Muscle of leg (tissue), 16 donors: ENCODE measurements at places on chromosomes 3 and 15. TPM values are rescaled to one million over a fixed set of nuclear protein-coding genes. Genes with fewer than 3 reads are reported as not detected.

Gene CCDC54
- total RNA-seq = not detected

Gene GPR171
- total RNA-seq = 0.04 TPM

Gene C2CD4A
- total RNA-seq = under 0.01 TPM

Gene COMMD4
- total RNA-seq = 45.7 TPM

Gene LOXL1
- 20.0 TPM for total RNA-seq

Gene ZFYVE19
- total RNA-seq = 15.1 TPM

Gene PPM1L
- 11.5 TPM for total RNA-seq

Gene PGBD4
- total RNA-seq = 1.6 TPM

Gene GOLGA6L1
- total RNA-seq = not detected

Gene DUOXA2
- not detected for total RNA-seq

Gene SH2D7
- total RNA-seq = not detected

Gene C3orf70
- 4.8 TPM for total RNA-seq

Gene CATSPER2
- total RNA-seq = 0.93 TPM

Gene MCF2L2
- total RNA-seq = 0.35 TPM
